ENCODE measurements at places on chromosomes 16 and 17.

DNA sequence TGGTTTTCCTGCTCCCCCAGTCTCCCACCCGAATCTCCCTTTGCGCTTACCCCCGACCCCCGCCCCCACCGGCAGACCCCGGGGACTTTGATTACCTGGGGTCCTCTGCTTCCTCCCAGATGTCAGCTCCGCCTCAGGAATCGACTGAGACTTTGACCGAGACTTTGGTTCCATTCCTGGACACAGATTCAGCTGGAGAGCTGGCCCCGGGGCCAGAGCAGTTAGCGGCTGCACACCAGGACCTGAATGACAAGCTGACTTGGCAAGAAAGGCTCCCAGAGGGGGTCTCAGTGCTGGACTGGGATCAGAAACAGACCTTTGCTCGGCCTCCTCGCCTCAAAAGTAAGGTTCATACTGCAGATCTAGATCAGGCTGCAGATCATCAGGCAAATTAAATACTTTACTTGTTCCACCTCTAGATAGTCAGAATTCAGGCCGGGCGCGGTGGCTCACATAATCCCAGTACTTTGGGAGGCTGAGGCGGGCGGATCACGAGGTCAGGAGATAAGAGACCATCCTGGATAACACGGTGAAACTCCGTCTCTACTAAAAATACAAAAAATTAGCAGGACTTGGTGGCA, 60.3 kb upstream of the FBXO47 start:
- DNase-seq: no peak

- DNase-seq: no peak
Measured at GRCh38 chr17:46978489-46979146, 435 bp downstream of the RPRML start.

DNA sequence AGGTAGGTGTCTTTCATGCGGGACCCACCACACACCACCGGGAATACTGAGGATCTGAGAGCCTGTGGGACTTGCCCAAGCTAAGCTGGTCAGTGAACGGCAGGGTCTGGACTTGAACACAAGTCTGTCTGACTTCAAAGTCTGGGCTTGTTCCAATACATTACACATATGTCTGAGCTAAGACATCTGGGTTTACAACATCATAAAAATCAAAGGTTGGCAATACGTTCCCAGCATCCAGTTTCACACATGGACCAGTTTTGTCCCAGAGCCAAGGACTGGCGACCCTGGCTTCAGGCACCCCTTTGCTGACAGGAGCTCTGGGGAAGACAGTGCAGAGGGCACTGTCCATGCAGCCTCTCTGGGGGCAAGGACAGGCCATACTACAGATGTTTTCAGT, 27.9 kb upstream of the AXIN2 start:
- no peak for DNase-seq

DNA sequence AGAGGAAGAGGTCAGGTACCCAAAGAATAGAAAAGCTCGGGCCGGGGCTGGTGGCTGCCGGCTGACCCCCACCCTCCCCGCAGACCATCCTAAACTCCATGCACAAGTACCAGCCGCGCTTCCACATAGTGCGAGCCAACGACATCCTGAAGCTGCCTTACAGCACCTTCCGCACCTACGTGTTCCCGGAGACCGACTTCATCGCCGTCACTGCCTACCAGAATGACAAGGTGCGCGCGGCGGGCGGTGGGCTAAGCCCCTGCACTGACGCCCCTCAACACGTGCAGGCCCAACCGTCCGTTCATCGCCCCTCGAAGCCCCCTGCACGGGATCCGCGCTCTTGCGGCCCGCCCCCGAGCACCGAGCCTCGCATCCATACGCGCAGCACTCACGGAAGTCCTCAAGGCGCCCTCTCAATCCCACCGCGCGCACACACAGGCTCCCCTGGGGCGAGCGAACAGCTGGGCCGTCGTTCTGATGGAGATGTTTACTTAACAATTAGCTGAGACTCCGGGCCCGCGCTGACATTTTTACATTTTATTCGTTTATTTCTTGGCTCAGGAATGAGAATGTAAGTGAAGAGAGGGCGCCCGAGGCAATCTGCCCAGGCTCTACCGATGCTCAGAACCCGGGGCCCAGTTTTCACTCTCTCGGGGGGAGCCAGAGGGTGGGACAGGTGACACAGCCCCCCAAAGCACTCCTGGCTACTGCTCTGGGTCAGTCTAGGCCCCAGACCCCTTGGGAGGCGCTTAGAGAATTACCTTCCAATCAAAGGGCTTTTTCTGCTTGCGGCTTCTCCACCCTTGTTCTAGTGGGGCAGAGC, 3.5 kb downstream of the TBX2 start:
- DNase-seq: no peak

GRCh38 chr17:1190751-1191331, 11.1 kb upstream of the ABR start:
- no peak for DNase-seq

GRCh38 chr17:67151717-67152116, 93.3 kb downstream of the HELZ start:
- DNase-seq: no peak

- no peak for DNase-seq
Measured at GRCh38 chr17:16969931-16970906, 1.7 kb downstream of the TNFRSF13B start.

GRCh38 chr16:77834635-77835540, 46.5 kb downstream of the VAT1L start:
- no peak for DNase-seq

DNA sequence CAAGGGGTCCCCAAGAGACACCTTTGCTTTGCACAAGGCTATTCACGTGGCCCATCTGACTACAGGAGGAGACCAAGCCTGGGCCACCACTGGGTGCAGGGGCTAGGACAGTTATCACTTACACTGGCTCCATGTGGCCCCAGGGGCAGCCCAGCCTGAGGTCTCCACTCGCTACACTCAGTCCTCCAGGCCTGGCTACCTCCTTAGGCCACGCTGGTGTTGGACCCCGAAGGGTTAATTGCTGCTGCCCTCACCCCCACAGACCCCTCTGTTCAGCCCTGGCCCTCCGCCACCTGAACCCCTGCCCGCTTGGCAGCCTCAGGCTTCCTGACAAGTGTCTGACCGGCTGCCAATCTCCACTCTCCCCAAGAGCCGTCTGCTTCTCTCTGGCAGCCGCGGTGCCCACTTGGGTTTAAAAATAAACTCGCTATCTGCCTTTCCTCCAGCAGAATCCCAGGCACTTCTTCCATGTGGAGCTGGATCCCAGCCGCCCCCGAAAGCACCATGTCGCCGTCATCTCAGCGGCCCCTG, 27.8 kb downstream of the ADAM11 start:
- DNase-seq: no peak

- DNase-seq: no peak
Measured at GRCh38 chr17:78532922-78533640, 44.1 kb downstream of the DNAH17 start.

DNA sequence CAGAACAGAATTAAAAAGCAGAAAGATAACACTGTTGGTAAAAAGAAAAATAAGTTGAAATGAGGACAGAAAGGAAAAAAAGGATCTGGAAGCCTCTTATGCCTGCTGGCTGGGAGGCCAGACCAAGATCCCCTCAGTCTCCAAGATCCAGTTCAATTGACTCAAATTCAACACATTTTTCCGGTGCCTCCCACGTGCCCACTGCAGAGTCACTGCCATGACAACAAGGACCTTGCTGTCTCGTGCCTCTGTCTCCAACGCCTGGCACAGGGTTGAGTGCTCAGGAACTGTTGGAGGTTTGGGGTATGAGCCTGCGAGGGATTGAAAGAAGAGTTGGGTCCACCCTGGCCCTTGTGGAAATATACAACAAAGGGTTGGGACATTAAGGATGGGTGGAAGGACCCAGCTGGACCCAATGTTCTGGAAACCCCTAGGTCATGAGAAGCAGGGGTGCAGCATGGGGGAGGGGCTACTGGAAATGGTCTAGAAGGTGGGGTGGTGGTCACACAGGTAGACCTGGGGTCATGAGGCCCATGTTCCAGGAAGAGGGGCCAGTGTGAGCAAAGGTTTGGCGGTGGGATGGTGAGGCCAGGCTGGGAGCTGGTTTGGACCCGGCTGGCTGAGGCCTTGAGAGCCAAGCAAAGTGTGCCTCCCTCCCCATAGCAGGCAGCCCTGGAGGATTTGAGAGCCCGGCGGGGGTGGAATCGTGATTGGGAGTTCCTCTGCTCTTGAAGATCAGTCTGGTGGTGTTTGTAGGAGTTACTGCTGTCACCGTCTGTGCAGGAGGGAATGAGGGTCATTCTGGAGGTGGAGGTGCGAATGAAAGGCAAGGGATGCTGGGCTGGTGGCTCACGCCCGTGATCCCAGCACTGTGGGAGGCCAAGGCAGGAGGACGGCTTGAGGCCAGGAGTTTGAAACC, 1.3 kb downstream of the IL34 start:
- DNase-seq: no peak

GRCh38 chr17:29591737-29592608, 959 bp upstream of the ANKRD13B start:
- peak; percentile 66 for DNase-seq

- no peak for DNase-seq
Measured at GRCh38 chr17:81457917-81458555, 54.6 kb downstream of the ACTG1 start.

GRCh38 chr17:62963296-62963695, 2.7 kb upstream of the TANC2 start:
- DNase-seq: no peak

- peak; percentile 57 for DNase-seq
Measured at GRCh38 chr16:68590201-68590994, 51.3 kb downstream of the ZFP90 start.

DNA sequence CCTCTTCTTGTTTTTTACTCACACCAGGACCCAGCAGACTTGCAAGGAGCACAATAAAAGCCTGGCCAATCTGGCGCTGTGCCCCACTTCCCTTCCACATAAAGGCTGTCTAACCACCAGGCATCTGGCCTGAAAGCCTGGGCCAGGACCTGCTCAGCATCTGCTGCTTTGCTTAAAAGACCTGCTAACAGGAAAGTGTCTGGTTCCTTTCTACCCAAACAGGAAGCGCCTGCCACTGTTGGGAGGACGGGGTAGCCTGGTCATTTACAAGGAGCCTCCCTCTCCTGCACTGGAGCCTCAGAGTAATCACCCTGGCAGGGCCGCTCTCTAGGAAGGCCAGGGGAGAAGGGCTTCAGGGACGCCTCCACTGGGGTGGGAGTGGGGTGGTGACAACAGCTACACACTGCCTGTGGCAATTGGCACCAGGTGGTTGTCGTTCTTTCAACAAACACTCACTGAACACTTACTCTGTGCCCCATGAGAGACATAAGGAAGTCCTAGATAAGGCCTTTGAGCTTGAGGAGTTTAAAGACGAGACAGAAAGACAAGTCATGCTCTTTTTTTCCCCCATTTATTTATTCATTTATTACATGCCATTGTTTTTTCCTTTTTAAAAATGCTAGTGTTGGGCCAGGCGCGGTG, 6.3 kb upstream of the MMP28 start:
- no peak for DNase-seq

- DNase-seq: no peak
Measured at GRCh38 chr17:71502443-71502842, 618.4 kb upstream of the SOX9 start.

DNA sequence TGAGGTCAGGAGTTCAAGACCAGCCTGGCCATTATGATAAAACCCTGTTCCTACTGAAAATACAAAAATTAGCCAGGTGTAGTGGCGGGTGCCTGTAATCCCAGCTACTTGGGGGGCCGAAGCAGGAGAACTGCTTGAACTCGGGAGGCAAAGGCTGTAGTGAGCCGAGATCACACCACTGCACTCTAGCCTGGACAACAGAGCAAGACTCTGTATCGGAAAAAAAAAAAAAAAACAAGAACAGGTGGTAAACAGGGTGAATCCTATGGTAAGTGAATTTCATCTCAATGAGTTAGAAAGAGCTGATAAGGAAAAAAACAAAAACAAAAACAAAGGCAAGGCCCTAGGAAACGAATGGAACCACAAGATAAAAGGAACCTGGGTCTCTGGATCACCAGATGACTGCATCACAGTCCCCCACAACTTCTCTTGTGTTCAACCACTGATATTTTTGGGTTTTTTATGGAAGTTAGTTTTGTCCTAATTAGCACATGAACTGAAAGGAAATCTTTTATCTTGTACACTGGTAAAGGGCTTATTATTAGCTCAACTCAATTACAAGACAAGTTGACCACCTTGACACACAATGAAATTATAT, 21.0 kb downstream of the GLG1 start:
- no peak for DNase-seq

- no peak for DNase-seq
Measured at GRCh38 chr16:15053904-15054303, 2.0 kb downstream of the NTAN1 start.

- no peak for DNase-seq
Measured at GRCh38 chr16:10497132-10498101, 83.0 kb downstream of the EMP2 start.

- DNase-seq: no peak
Measured at GRCh38 chr17:5822281-5823060, 238.2 kb upstream of the NLRP1 start.

- DNase-seq: peak; percentile 50
Measured at GRCh38 chr16:15961060-15961511, 11.7 kb downstream of the ABCC1 start.

- DNase-seq: no peak
Measured at GRCh38 chr16:86527366-86527765, 17.0 kb downstream of the FOXF1 start.

DNA sequence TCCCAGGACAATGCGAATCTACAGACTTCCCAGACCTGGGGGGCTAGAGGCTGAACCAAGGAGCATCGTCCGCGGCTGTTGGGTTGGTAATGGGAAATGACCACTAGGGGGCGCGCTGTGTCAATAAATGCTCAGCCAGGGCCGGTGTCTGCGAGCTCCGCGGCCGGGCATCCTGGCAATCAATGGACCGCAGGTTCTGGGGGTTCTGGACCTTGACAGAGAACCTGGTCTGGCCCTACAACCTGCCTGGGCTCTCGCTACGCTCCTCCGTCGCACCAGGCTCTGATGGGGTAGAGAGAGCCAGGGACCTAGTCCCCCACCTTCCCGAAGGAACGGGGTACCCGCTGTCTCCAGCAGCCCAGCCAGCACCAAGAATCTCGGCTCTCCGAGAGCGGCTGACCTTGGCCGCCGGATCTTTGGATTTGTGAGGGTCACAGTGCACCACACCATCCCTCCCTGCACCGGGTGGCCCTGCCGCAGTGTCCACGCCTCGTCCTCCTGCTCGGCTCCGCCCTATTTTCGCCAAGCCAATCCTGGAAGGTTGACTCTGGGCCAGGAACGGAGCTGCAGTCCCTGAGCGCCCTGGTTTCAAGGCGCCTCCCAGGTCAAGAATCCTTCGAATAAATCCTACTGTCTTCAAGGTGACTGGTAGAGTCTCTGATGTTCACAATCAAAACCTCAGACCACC, 20.4 kb upstream of the BEAN1 start:
- DNase-seq: peak; percentile 84

DNA sequence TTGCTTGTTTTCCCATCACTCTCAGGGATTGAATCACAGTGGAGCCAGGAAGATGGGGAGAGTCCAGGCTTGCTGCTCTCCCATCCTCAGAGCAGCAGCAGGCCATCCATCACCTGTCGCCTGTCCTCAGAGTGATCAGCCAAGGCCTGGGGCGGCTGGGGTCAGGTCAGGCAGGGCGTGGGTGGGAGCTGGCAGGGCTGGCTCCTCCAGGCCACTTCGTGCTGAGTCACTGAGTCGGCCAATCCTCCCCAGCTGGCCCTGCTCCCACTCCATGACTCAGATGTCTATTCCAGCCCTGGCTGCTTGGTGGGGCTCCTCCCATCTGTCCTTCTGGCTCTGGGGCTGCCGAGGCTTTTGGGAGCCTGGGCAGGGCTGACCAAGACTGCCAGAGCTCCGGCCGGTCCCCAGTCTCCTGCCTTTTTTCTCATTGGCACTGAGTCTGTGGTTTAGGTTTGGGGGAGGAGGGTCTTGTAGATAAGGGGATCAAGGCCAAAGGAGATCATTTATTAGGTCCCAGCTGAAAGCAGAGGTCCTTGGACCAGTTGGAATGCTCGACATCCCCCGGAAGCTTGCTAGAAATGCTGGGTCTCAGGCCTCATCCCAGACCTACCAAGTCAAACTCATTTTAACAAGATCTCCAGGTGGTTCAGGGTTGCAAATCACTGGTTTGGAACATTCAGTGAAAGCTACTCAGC, 72.7 kb downstream of the ABCC1 start:
- DNase-seq: no peak

All from stimulated activated CD4-positive, alpha-beta T cell treated with anti-CD3 and anti-CD28 coated beads, Interleukin-15, amount 100 ng/mL, for 48 hours (primary cell).